ENCODE measurements at places on chromosomes 13 and 19.

- no peak for DNase-seq
These were observed 117.0 kb downstream of the RFC3 start for GRCh38 chr13:33934951-33935371.

DNA sequence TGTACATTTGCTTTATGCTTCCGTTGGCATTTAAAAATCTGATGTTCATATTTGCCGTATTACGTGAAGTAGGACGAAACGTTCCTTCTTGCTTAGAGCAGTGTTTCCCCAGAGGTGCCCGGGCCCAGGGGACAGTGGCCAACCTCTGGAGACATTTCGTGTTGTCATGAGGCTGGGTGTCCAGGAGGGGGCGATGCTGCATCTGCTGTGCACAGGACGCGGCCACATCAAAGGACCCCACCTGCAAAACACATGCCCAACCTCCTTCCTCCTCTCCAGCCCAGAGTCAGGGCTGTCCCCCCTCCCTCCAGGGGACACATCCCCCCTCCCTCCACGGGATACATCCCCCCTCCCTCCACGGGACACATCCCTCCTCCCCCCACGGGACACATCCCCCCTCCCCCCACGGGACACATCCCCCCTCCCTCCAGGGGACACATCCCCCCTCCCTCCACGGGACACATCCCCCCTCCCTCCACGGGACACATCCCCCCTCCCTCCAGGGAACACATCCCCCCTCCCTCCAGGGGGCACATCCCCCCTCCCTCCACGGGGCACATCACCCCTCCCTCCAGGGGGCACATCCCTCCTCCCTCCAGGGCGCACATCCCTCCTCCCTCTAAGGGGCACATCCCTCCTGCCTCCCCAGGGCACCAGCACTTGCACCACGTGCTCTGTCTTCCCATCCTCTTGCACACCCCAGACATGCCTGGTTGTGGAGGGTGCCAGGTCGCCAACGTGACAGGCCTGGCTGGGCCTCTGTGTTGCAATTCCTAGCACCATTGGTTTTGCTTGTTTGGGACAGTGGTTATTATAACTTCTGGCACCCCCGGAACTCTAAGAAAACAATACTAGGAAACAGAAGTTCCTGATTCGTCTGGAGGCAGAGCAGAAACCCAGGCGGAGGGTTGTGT, 46.7 kb downstream of the GAS6 start:
- DNase-seq: no peak

- no peak for DNase-seq
These were observed at the start of gene SYT5 for GRCh38 chr19:55179606-55180484. TSS of gene SYT5 (minus strand) at chr19:55180289. CDS start at chr19:55179041, 1,248 bp downstream.

DNA sequence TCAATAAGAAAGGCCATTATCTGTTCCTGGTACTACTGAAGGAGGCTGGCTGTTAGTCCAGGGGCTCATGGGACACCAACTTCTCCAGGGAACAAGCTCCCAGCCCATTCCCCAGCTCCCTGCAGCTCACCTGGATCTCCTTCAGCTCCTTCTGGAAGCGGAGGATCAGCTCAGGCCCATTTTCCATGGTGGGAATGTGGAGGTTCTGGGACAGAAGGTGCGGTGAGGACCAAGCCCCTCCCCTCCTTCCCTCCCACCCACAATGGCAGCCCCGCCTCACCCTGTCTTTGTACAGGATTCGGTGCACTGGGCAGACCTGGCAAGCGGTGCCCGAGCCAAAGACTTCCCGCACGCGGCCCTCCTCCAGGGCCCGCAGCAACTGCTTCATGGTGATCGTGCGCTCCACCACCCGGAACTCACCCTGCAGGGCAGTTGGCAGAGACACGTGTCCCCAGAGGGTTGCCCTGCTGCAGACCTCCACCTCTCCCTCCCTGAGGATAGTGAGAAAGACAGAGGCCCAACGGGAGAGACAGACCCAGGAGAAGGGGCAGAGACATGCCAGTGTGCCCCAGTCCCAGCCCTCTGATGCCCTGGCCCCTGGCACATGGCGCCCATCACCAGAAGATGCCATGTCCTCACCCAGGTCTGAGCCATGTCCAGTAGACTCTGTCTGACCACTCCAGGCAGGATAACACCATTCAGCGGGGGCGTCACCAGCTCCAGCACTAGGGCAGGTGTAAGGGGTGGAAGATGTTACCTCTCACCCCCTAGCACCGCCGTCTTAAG, 14.3 kb downstream of the BCAT2 start:
- no peak for DNase-seq

DNA sequence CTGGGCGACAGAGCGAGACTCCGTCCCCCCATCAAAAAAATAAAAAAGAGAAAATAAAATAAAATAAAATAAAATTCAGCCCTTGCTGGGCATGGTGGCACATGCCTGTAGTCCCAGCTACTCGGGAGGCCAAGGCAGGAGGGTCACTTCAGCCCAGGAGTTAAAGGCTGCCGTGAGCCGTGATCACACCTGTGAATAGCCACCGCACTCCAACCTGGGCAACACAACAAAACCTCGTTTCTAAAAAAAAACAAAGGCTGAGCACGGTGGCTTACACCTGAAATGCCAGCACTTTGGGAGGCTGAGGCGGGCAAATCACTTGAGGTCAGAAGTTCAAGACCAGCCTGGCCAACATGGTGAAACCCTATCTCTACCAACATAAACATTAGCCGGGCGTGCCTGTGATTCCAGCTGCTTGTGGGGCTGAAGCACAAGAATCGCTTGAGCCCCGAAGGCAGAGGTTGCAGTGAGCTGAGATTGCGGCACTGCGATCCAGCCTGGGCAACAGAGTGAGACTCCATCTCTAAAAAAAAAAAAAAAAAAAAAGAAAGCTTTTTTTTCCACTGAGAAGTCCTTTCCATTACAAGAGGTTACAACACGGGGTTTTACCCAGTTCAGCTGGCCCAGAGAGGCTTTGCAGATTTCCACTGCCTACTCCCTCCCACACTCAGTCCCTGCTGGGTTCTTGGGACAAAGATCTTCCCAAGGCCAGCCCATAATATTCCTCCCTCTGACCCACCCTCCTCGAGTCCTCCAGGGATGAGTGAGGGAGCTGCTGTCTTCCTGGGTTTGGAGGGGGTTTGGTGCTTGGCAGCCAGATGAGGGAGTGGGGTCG, 6.4 kb downstream of the ANGPTL4 start:
- no peak for DNase-seq

DNA sequence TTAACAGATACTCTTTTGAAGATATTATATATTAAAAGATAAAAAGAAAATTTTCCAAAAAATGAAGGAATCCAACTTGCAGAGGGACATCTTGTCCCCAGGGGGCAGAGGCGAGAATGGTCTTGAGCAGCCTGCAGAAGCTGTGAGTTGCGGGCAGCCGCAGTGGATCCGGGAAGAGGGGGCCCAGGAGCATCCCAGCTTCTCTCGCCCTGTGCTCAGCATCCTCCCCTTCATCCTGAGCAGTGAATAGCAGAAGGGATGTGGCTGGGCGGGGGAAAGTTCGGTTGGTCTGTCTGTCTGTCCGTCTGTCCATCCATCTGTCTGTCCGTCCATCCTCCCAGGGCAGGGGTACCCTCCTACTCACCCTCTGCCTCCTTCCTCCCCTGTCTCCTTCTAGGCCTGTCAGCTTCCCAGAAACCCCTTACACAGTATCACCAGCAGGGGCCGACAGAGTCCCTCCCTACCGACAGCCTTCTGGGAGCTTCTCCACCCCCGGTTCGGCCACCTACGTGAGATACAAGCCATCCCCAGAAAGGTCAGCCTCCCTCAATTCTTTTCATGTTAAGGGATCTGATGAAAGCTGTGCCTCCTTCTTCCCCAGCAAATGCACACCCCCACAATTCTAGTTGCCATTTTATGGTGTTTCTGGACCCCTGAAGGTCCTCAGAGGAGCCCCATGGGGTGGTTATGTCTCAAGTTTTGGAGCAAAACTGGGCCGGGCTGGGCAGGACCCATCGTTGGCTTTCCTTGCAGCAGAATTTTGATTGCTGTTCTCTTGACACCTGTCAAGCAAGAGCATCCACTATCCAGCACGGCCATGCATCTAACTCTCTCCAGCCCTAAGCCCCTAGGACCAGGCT, 81.6 kb downstream of the DPF1 start:
- DNase-seq: no peak

- DNase-seq: no peak
These were observed 185.9 kb downstream of the NALCN start for GRCh38 chr13:101230271-101230890.

DNA sequence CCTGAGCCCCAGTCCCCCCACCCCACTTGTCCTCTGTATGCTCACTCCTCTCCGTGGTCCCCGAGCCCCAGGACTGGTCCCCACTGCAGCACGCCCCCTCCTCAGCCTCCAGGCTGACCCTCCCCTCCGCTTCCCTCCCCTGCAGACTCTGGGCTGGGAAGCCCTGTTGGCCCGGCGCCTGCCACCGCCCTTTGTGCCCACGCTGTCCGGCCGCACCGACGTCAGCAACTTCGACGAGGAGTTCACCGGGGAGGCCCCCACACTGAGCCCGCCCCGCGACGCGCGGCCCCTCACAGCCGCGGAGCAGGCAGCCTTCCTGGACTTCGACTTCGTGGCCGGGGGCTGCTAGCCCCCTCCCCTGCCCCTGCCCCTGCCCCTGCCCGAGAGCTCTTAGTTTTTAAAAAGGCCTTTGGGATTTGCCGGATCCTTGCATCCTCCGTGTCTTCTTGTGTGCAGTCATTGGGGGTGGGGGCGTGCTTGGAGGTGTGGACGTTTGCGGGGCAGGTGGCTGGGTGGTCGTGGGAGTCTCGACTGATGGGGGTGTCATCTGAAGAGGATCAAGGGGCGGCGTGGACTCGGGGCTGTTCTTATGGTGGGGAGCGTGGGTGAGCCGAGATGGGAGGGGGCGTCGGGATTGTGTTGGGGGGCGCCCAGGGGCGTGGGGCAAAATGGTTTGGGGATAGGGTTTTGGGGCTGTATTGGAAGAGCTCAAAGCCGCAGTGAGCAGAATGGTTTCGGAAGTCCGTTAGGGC, 3.5 kb downstream of the PTGER1 start:
- no peak for DNase-seq

GRCh38 chr13:48526286-48526685, 6.6 kb downstream of the RCBTB2 start:
- no peak for DNase-seq

DNA sequence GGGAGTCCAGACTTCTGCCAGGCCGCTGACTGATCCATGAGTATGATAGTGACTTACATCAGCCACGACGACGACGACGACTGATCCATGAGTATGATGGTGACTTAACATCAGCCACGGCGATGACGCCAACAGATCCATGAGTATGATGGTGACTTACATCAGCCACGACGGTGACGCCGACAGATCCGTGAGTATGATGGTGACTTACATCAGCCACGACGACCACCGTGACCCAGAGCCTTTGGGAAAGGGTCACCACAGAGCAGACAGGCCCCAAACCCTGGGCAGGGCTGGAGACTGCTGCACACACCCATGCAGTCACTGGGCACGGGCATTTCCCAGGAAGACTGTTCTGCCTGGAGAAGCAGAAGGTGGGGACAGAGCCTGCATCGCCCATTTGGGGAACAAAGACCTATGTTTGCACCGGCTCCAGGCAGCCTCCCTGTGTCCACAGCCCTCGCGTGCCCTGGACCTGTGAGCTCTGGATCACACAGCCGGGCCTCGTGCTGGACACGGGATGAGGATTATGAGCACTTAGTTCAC, 130.9 kb upstream of the SPACA7 start:
- no peak for DNase-seq

DNA sequence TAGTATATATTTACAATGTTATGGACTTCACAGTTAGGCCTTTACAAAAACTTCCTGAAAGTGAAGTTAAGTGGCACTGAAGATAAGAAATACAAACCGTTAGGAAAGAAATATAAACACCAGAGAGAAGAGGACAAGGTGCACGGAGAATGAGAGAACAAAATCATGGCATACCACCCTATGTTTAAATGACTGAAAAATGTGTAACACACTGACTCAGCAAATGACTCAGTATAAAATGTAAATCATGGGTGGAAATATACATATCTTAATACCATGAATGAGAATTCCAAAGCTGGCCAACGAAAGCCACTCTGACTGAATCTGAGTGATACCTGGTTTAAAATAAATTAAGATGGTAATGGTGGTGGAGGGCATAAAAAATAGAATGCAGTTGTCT, 260.8 kb downstream of the DNAJC15 start:
- no peak for DNase-seq

- DNase-seq: no peak
These were observed 411.8 kb downstream of the ZNF536 start for GRCh38 chr19:30783936-30784335.

DNA sequence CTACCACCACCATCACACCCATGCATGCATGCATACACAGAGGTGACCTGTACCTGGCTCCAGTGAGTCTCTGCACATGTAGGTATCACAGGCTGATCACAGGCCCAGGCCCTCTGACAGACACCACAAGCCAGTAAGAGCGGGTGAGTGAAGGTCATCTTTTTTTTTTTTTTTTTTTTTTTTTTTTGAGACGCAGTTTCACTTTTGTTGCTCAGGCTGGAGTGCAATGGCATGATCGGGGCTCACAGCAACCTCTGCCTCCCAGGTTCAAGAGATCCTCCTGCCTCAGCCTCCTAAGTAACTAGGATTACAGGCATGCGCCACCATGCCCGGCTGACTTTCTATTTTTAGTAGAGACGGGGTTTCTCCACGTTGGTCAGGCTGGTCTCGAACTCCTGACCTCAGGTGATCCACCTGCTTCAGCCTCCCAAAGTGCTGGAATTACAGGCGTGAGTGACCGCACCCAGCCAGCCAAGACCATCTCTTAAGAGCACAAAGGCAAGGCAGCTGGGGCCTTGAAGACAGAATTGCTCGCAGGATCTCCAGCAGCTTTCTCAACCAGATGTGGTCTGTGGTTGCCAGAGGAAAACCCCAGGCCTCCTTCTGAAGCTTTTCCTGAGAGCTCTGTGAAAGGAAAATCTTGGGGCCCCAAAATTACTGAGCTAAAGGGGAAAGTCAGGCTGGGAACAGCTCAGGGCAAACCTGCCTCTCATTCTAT, 3.2 kb upstream of the NKG7 start:
- DNase-seq: peak; percentile 14

GRCh38 chr13:40259899-40260298, 406.5 kb downstream of the FOXO1 start:
- DNase-seq: no peak

DNA sequence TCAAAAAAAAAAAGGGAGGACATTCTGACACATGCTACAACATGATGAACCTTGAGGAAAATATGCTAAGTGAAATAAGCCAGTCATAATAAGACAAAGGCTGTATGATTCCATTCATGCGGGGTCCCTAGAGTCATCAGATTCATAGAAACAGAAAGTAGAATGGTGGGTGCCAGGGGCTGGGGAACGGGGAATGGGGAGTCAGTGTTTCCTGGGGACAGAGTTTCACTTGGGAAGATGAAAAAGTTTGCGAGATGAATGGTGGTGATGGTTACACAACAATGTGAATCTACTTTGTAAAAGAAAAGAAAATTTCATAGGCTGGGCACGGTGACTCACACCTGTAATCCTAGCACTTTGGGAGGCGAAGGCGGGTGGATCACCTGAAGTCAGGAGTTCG, 6.1 kb upstream of the CLEC4G start:
- no peak for DNase-seq

GRCh38 chr13:37640499-37640898, 41.9 kb upstream of the POSTN start:
- DNase-seq: no peak

- DNase-seq: peak; percentile 25
These were observed at the start of gene CNN2 for GRCh38 chr19:1025960-1026782. TSS of gene CNN2 (plus strand) at chr19:1026608. CDS start at chr19:1026662, 54 bp downstream.

- DNase-seq: no peak
These were observed 19.6 kb downstream of the GPR183 start for GRCh38 chr13:99287551-99287950.

- no peak for DNase-seq
These were observed 79.2 kb upstream of the SCEL start for GRCh38 chr13:77456271-77456670.

- DNase-seq: no peak
These were observed 41.3 kb upstream of the KCTD15 start for GRCh38 chr19:33755099-33756035.
